ENCODE measurements at places on chromosomes 5 and 9.

DNA sequence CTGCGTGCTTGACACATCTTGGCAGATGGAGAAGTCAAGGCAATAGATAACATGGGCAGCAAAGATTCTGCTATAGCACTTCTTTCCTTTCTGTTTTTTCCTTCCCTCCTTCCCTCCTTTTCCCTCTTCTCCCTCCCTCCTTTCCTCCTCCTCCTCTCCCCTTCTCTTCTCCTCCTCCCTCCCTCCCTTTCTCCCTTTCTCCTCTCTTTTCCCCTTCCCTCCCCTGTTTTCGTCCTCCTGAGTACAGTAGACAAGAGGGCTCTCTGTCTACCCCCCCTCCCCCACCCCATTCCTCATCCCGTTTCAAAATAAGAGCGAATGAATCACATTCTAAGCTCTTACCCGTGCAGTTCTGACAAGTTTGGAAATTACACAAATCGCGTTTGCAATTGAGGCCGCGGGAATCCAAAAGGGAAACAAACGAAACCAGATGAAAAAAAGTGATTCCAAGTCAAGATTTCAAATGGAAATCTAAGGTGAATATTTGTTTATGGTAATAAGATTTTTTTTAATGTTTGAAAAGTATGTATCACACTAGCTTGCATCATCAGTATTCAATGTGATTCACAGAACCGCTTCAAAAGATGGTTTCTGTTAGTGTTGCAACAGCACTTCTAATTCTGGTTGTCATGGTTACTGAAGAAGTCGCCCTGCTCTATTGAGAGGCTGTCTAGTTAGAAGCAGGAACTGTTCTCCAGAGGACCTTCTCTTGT, 1.3 kb downstream of the NIM1K start:
- DNase-seq = no peak

GRCh38 chr9:116913536-116913935, 226.4 kb downstream of the TRIM32 start:
- no peak for DNase-seq

- DNase-seq = no peak
Observed at GRCh38 chr5:169431386-169431785, 130.4 kb upstream of the SLIT3 start.

DNA sequence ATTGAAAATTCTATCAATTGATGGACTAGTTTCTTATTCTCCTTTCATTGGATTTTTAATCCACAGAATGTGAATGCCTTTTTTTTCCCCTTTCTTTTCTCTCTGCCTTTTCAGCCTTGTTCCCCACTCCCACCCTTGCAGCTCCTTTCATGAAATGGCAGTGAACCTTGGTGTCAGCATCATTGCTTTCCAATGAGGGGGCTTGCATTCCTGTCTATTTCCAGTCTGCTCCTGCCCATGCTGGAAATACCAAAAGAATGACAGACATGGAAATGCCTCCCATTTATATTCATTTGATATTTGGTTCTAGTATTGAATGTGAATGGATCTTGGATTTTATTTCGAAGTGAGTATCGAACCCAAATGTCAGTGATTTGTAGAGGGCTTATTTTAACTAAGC, 162.7 kb upstream of the SGCD start:
- no peak for DNase-seq

- DNase-seq = no peak
Observed at GRCh38 chr9:69097064-69097463, 61.5 kb downstream of the FXN start.

Measured in stimulated activated CD8-positive, alpha-beta memory T cell treated with anti-CD3 and anti-CD28 coated beads, Interleukin-4, amount 100 ng/mL, for 1 hour (primary cell).